8988T (cell line): ENCODE measurements at places on chromosomes 2 and 18.

DNA sequence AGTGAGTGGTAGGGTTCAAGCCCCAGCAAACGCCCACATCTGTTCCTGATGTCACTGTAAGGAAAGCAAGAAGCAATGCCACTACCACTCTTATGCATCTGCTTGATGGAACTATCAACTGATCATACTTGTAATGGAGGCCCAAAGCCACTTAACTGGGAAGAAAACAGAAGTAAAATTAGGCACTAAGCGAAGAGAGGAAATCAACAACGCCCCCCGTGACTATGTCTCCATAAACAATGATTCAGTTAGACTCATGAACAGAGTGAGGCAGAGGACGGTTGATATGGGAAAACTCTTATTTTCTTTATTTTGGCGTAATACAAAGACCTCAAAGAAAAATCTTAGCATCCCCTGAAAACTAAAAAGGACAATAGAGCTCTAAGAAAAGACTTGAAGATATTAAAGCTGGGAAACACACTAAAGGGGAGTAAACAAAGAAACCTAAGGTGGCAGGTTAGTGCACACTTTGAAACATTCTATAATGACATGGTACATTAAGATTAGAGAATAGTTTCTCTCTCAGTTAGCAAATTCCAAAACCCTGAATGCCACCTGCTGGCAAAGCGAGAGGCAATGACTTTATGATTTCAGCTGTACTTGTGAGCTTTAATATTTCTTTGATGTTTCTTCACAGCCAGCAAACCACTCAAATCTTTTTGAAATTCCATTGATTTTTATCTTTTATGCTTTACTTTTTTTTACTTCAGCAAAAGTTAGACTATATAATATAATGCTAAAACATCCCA lies 86.5 kb downstream of the LRP2 start:
- no peak for DNase-seq

GRCh38 chr18:46268671-46269070 lies 164.5 kb downstream of the HAUS1 start:
- no peak for DNase-seq

- no peak for DNase-seq
Measured at GRCh38 chr18:8942909-8943545, 159.5 kb upstream of the NDUFV2 start.

DNA sequence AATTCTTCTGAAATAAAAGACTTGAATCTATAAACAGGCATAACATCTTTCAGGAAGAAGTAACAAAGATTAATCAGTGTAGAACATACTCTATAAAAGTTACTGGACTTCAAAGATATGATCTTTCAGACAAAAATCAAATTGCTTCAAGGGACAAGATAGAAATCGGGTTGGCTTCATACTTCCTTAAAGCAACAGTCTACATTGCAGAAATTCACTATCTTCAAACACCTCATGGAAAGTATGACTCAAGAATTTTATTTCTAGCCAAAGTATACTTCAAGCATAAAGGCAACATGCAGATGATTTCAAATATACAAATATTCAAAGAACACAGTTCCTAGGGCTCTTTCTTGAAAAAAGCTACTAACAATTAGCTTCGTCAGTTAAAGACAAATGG lies 240.7 kb downstream of the SRBD1 start:
- DNase-seq, result no peak
